ENCODE measurements at places on chromosomes 5 and 9.

DNA sequence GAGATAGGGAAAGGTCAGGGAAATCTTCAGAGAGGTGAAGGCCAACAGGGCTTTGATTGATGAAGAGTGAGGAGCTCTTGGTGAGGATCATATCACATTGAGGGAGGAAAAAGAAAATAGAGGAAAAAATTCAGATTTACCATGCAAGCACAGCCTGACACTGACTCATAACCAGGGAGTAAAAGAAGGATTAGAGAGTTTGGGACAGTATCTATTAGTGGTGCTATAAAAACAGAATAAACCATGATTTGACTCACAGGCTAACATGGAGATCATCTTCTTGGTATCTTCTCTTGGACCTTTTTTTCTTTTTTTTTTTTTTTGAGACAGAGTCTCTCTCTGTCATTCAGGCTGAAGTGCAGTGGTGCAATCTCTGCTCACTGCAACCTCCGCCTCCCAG, 44.4 kb downstream of the MUSK start:
- DNase-seq, result no peak

DNA sequence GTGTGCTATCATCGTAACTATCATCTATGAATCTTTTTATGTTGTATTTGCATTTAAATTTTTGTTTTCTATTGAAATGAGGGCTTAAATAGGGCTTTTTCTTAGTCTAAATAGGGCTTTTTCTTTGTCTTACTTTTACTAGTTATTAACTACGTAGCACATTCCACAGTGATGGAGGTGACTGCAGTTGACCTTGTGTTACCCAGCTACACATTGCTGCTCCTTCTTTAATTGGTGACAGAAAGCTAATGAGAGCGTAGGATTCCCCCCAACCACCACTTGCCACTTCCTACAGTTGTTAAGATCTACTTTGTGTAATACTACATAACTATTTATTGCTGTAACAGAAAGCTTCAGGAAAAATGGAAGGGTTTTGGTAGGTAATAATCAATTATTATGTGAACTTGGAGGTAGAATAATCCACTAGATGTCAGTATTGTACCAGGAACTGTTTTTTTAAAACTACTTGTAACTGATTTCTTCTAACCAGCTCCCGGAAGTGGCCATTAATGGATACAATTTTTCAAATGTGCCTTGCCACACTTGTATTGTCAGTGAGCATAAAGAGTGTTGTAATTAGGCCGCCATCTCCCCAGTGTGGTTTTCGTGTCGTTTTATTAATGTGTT, 18.0 kb downstream of the MTRR start:
- peak; percentile 66 for DNase-seq

GRCh38 chr9:89113851-89114250, 64.8 kb downstream of the SHC3 start:
- no peak for DNase-seq

DNA sequence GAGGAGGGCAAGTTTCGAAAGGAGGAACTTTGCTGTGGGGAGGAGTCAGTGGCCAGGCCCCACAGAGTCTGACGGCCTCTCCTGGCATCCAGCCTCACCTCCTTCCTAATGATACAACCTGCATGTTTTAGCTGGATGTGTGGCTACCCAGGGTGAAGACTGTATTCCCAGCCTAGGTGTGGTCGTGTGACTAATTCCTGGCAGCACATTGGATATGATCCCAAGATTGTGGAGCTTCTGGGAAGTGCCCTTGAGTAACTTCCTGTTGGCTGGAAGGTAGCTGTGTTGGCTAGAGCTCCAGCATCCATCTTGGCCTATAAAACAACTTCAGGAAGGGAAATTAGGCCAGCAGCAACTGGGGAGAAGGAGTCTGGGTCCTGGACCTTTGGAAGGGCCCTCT, 19.0 kb upstream of the LPCAT1 start:
- DNase-seq, result no peak

- DNase-seq, result no peak
Measured at GRCh38 chr5:65943771-65944170, 17.4 kb downstream of the ERBIN start.

DNA sequence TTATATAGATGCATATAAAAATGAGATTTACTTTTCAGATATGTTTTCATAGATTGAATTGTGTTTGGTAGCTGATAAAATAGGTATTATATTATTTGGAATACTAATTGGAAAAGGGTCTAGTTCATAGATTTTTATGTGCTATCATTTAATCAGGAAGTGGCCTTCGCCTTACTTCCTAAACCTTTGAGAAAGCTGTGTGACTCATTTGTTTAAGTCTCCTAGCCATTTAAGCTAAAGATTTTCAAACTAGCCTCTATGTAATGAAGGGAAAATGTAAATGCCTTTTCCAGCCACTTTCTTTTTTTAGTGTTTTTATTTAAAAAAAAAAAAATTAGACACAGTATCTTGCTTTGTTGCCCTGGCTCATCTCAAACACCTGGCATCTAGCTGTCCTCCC, 97.5 kb downstream of the DMXL1 start:
- no peak for DNase-seq

DNA sequence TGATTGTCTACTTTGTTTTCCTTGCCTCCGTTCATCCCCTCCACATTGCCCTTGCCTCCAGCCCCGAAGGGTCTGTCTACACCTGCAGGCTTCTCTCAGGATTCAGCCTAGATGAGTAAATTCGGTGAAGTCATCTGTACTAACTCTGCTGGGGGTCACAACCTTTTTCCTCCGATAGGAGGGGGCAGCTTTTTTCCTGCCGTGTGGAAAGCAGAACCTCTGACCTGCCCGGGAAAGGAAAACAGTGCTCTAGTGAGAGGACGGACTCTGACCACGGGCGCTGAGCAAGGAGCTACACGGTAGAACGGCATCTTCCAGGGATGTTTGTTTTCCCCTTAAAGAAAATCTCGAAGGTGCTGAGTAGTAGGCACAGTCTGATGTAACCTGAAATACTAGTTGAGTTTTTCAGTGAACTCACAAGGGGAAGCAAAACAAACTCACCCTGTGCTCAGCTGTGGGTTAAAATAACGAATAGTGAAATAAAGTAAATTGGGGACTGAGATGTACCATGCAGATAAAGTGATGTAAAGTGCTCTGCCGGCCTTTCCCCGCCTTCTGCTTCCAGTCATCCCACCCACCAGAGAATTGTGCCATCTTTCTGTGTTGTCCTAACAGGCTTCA, 281.8 kb downstream of the AOPEP start:
- no peak for DNase-seq

GRCh38 chr9:133510926-133511505, 13.7 kb downstream of the MYMK start:
- no peak for DNase-seq

GRCh38 chr5:80600943-80601693, 31.0 kb upstream of the ANKRD34B start:
- DNase-seq, result no peak

DNA sequence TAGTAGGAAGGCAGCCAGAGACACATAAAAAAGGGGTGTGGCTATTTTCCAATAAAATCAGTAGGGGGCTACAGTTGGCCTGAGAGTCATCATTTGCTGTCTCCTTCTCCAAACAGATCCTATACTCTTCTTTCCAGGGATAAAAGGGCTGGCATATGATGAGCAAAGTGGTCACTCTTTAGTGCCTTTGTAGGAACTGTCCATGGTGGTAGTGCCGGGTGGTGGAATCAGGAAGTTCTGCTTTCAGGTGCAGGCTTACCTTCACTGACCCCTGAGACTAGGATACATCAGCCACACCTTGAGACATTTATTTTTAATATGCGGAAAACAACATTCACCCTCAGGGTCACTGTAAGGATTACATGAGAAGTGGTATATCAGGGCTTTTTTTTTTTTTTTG, 80.8 kb downstream of the ASTN2 start:
- no peak for DNase-seq

DNA sequence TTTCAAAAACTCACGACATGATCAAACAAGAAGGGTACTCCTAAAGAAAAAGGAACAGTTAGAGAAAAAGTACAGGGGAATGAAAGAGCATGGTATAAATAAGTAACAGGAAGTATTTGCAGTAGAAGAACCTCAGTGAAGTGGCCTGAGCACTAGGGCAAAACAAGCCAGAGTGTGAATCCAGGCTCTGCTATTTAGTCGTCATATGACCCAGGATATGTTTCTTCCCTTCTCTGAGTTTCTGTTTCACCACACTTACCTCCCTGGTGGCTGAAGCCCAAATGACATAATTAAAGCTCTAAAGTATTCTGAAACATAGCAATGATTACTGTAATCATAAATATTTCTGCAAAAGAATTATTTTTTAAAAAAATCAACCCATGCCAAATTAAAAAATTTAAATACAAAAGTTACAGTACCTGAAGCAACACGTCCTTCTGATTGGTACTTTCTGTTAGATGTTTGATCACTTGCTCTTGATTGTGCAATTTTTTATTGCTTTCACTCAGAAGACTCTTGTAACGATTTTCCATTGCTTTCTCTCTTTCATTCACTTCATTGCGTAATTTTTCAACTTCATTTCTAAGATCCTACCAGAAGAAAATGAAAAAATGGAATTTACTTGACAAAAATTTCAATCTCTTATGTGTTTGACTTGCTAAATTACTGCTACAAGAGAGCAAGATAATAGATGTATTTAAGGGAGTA, 88.9 kb downstream of the CDK5RAP2 start:
- no peak for DNase-seq

GRCh38 chr5:167452136-167452535, 839.3 kb upstream of the WWC1 start:
- DNase-seq, result no peak

DNA sequence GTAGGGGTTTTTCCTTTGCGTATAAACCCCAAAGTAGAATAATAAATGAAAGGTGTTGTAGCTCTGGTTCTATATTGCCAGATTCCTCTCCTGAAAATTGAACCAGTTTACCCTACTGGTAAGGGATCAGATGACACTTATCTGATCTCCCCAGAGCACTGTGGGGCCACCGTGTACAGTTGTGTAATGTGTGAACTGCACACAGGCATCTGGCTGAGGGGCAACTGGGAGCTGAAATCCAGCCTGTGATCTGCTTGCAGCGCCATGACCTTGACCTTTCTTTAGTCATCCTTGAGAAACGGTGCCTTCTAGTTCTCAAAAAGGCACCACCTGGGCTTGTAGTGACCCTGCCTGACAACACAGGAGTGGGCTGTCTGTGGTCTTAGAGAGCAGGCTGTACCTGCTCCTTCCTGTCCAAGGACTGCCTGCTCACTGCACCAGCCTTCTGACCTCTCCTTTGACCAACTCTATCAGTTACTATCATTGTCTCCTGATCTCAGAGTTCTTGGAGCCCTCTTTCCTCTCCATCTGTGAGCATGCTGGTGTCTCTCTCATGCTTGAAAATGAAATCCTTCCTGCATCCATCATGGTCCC, 40.2 kb downstream of the PDE6A start:
- no peak for DNase-seq

DNA sequence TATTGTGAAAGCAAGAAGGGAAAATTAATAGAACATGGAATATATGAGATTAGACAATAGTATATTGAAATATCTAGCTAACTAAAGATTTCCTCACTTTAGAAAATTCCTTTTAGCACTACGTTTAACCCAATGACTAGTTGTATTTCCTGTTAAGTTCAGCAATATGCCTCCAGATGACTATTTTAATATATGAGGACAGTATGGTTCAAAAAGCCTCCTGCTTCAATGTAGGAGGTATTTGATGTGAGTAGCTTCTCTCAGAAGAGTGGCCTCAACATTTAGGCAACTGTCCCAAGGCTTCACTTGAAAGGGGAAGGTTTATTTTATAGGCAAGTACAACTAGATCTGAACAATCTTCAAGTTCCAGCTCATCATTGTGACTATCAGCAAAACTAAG, 2.0 kb upstream of the MEF2C start:
- no peak for DNase-seq

DNA sequence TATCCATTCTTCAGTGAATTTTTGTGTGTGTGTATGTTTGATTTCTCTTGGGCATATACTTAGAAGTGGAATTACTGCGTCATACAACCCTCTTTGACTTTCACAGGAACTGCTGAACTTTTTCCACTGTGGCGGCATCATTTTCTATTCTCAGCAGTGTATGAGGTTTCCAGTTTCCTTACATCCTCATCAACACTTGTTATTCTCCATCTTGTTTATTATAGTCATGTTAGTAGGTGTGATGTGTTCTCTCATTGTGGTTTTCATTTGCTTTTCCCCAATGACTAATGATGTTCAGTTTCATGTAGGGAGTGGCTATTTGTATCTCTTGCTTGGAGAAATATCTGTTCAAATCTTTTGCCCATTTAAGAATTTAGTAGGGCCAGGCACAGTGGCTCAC, 2.6 kb downstream of the ZNF79 start:
- no peak for DNase-seq

Data from CD4-positive, alpha-beta T cell treated with Interferon alpha-2 for 1 hour (primary cell).